ENCODE measurements at places on chromosomes 12 and 14.

DNA sequence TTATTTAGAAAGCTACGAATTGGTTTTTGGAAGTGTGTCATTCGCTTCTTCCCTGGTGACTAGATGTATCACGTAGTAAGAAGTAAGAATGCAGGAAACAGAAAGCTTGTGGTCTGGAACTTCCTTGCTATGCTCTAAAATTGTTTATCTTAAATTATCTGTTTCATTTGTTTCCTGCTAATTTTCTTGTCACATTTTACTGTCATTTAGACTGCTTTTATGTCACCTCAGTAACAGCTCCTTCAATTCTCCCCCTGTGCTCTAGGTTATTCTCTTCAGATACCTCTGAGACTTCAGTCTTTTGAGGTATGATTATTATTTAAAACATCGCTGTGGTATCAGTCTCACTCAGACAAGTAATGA lies 699 bp upstream of the CD69 start:
- no peak for DNase-seq

- peak; percentile 47 for DNase-seq
Observed at GRCh38 chr12:6724409-6724797, 557 bp downstream of the COPS7A start.

- DNase-seq = peak; percentile 8
Observed at GRCh38 chr12:40946612-40947194, 241.4 kb upstream of the PDZRN4 start.

- DNase-seq = no peak
Observed at GRCh38 chr12:132723015-132723763, 12.5 kb downstream of the PGAM5 start.

- DNase-seq = no peak
Observed at GRCh38 chr14:69231486-69231885, 28.5 kb upstream of the GALNT16 start.

DNA sequence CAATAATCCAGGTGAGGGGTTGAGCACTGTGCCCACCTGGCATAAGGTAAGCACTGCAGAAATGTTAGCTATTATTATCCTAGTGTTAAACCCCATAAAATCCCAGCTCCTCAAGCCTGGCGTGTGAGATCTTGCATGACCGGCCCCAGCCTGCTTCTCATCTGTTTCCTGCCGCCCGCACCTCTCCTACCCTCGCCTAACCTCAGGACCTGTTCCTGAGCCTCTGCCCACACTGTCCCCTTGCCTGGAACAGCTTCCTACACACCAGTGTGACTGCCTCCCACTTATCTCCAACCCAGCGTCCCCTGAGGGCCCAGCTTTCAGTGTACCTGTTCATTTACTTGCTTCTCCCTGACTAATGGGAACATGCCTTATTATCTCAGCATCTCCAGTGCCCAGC lies 24.7 kb downstream of the ISCA2 start:
- no peak for DNase-seq

GRCh38 chr12:109358154-109358869 lies 10.6 kb downstream of the MYO1H start:
- peak; percentile 49 for DNase-seq

GRCh38 chr14:68740788-68741476 lies 51.9 kb downstream of the ZFP36L1 start:
- no peak for DNase-seq

- DNase-seq = no peak
Observed at GRCh38 chr14:99664058-99664936, 19.4 kb downstream of the HHIPL1 start.

DNA sequence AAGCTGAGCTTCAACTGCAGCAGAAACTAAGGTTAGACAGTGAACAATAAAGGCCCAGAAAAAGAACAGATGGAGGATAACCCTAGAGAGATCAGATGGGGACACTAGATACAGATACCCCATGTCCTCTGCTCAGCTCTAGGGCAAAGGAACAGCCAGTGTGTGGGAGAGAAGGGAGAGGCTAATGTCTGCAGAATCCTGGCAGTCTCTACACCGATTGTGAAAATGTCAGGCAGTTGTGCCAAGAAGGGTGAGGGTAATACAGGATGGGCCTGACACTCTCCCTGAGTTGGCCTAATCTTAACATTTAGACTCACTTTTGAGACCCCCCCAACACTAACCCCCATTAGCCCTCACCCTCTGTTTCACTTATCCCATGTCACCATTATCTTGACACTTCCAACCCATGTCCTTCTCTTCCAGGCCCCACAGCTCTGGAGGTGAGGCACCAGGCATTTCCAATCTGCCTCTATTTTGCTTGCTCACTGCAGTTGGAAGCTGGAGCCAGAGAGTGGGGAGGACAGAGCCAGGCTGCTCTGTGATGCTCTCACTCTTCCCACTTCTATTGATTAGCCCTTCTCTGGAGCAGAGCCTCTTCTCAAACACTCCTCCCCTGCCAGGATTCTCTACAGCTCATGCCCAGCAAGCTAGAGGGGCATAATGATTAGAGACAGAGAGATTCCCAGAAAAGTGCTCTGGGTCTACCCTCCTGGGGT lies 3.0 kb upstream of the BLOC1S1 start:
- no peak for DNase-seq

GRCh38 chr12:662566-663292 lies 516 bp downstream of the NINJ2 start:
- DNase-seq = no peak

GRCh38 chr12:65300679-65301349 lies 22.3 kb downstream of the MSRB3 start:
- DNase-seq = no peak

DNA sequence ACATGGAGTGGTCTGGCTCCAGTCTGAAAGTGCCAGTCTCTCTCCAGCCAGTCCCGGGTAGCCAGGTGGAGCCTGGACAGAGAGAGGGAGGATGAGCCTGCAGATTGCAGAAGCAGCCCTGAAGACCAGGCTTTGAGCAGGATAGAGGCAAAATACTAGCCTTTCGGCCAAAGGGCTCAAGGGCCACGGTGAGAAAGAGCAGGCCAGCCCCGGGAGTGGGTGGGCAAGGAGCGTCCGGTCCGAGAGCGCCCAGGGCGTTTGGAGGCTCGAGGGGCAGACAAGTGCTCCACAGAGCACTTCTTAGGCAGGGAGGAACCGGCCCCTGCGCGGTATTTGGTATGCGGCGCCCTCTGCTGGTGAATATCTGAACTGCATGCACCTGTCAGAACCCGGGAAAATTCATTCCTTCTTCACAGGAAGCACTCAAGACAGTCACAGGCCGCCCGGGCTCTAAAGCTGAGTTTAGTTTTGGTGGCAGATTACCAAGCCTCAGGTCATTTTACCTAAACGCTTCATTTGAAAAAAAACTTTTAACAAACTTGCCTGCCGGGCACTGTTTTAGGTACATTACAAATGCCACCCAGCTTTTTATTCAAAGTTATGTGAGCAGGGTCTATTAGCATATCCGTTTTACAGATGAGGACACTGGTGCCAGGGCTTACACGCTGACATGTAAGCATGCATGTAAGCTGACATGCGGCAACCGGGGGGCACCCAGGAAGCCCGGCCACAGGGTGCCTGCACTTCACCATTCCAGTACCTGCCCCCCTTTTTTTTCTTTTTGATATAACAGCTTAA lies 21.0 kb upstream of the PSMC1 start:
- DNase-seq = peak; percentile 81

DNA sequence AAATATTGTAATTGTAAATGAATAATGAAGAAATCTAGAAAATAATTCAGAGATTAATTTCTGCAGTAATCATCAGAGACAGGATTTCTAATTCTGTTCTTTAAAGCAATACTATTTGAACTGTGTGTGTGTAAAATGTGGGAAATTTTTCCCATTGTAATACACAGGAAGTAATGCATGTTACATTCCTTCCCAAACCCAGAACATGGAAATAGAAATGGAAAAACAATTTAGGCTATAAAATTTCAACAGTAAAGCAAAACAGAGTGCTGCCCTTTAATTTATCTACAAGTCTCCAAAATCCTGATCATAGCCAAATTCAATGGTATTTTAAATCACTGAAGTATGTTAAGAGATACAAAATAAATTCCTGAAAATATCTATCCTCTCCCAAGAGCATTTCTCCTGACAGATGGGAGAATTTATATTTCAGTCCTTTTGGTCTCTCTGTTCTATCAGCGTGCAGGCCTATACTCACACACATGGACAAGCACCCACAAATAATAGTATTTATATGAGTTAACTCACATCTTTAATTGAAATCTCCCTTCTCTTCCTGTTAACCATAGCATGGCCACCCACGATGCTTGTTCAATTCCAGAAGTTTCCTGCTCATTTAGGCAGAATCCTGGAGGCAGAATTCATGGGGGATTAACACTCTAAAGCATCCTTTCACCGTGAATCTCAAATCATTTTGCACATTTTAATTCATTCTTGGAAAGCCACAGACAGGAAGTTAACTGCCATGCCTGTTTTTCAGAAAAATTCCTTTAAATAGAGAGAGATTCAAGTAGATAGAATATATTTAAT lies 1465.4 kb upstream of the FLRT2 start:
- no peak for DNase-seq

DNA sequence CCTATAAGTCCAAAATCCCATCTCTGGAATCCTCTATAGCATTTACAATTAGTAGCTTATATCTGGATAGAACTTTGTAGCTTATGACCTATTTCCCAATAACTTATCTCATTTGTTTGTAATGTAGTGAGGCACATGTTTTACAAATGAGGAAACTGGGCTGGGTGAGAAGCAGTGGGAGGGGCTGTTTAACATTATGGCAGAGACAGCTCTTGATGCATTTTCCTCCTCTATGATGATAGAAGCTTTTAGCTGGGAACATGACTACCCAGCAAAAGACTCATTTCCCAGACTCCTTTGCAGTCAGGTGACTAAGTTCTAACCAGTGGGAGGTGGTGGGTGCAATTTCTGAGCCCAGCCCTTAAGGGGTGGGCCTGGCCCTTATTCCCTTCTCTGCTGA lies 179.7 kb downstream of the TTC8 start:
- no peak for DNase-seq

DNA sequence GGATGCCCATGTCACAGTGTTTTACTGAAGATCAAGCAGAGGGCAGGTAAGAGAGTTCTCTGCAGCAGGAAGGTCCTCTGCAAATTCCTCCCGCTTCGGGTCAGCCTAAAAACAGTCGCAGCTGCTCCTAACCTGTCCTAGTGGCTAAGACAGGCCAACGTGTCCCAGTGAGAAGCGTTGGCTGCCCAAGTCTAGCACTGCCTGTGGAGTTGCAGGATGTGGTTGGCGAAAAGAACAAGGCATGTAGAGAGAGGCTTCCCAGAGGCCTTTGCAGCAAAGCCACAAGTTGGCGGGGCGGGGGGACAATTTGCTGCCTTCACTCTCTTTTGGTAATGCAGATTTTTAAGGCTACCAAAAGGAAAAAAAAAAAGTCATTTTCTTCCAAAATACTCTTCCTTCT lies 340.1 kb downstream of the BCL11B start:
- DNase-seq = no peak

DNA sequence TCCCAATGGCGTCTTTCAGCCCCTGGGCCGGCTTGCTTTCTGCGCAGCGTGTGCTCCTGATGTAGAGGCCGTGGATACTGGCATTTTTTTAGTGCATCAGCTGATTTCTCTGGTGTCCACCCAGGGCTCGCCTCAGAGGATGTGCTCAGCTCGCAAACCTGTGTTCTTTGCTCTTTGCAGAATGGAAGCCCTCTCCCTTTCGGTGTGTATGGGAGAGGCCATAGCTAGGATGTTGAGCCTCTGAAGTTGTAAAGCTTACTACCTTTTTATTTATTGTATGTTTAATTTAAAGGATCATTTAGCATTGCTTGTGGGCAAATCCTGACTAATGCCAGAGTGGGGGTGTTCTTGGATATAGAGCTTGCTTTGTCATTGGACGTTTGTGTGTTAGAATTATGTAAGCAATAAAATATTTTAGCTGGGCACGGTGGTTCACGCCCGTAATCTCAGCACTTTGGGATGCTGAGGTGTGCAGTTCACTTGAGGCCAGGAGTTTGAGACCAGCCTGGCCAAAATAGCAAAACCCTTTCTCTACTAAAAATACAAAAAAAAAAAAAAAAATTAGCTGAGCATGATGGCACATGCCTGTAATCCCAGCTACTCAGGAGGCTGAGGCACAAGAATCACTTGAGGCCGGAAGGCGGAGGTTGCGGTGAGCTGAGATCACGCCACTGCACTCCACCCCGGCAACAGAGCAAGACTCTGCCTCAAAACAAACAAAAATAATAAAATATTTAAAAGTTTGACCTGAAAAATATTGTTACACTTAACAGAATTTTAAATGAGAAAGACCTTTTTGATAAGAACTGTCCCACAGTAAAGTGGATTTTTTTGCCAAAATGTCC lies 52.6 kb upstream of the MMP17 start:
- DNase-seq = no peak

- no peak for DNase-seq
Observed at GRCh38 chr12:131860472-131861260, 32.5 kb downstream of the MMP17 start.

DNA sequence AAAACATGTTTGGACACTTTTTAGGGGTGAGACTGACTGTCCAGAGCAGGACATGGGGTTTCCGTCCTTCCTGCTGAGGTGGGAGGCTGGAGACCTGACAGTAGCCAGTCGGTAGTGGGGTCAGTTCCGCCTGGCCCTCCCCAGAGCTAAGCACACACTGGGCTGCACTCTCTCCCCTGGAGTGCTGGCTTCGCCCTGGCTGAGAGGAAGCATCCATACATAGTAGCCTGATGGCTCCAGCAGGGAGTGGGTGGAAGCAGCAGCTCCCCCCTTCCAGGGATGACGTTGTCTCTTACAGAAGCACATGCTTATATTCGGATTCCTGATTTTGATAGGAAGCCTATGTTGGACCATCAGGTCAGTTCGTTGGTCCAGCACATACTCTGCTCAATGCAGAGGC lies 40.4 kb downstream of the SFSWAP start:
- DNase-seq = no peak

DNA sequence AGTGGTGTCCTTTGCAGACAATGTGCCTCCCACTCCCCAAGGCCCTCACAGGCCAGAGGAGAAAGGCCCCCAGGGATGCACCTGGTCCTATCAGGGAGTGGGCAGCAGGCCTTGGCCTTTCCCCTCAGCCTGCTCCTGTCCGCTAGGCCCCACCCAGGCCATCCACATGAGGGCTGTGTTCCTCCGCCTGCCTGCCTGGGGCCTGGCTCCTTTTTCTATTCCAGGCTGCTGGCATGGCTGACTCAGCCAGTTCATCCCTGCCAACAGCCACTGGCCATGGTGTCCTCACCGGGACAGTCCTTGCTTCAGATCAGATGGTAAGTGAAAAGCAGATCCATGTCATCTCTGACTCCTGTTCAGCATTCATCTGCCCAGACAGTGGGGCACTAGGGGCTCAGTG lies 13.4 kb downstream of the ISM2 start:
- no peak for DNase-seq

- peak; percentile 21 for DNase-seq
Observed at GRCh38 chr12:75560167-75560566, 48.8 kb upstream of the KRR1 start.

Measured in GM10248 (cell line).